ENCODE measurements at places on chromosomes 6 and 20.

DNA sequence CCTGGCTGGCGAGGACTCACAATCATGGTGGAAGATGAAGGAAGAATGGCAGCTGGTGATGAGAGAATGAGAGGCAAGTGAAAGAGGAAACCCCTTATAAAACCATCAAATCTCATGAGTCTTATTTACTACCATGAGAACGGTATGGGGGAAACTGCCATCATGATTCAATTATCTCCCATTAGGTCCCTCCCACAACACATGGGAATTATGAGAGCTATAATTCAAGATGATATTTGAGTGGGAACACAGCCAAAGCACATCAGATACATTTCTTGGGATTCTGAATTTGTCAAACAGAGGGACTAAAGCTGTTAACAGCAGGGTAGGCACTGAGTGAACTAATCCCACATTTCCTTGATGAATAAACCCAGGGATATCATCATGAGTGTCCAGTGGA, 116.2 kb upstream of the PLCB4 start:
- ATAC-seq: no peak

DNA sequence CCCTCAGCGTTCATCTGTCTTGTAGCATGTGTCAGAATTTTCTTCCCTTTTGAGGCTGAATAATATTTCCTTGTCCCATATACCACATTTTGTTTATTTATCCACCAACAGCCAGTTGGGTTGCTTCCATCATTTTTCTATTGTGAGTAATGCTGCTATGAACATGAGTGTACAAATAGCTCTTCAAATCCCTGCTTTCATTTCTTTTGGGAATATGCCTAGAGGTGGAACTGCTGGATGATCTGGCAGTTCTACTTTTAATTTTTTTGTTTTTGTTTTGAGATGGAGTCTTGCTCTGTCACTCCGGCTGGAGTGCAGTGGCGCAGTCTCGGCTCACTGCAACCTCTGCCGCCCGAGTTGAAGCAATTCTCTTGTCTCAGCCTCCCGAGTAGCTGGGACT, 64.7 kb downstream of the SASH1 start:
- ATAC-seq: no peak

DNA sequence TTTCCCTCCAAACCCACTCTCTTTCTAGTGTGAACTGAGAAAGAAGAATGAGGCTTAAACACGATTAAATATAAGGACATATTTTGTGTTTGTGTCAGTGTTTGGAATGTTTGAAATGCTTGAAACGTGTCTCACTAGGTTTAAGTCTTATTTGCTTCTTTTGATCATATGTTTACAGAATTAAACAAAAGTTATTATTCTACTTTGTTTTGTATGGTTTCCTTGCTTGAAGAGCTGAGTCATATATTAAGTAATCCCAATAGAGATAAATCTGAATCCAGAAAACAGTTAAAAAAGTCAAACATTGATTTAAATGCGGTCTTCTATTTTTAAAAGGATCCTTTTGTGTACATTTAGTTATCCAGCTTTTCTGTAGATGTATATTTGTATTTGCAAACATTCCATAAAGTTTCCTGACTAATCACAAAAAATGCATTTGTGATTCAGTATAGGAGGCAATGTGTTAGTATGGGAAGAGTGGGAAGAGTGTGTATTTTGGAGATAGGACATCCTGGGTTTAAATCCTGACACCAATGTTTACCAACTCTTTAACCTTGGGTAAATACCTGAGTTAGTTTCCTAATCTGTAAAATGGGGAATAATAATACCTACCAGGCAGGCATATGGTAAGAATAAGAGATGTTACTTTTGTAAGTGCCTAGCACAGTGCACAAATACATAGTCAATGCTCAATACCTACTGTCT, 72.9 kb downstream of the TSBP1 start:
- no peak for ATAC-seq

GRCh38 chr6:34241351-34242215, 4.9 kb downstream of the HMGA1 start:
- no peak for ATAC-seq

GRCh38 chr20:35286077-35286898, 1.7 kb upstream of the EIF6 start:
- ATAC-seq: no peak

DNA sequence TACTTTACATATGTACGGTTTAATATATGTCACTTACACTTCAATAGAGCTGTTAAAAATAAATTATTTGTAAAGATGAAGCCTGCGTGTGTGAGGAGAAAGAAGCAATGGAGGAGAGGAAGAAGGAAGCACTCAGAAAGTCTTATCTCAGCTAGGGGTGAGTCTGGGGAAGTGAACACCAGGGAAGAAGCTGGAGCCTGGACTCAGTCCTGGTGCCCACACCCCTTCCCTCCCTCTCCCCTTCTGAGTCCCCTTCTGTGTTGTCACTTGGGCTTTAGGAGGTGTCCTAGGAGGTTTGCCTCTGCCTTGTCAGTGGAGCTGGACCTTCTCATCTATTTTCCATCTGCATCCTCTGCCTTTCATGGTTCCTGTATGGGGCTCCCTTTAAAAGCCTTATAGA, 1.9 kb downstream of the SIRPB2 start:
- no peak for ATAC-seq

GRCh38 chr20:62357187-62357667, 9.9 kb downstream of the LAMA5 start:
- no peak for ATAC-seq

- no peak for ATAC-seq
These were observed 24.7 kb downstream of the WDR27 start for GRCh38 chr6:169677096-169677495.

- no peak for ATAC-seq
These were observed 70.0 kb downstream of the PTPN1 start for GRCh38 chr20:50580016-50580747.

DNA sequence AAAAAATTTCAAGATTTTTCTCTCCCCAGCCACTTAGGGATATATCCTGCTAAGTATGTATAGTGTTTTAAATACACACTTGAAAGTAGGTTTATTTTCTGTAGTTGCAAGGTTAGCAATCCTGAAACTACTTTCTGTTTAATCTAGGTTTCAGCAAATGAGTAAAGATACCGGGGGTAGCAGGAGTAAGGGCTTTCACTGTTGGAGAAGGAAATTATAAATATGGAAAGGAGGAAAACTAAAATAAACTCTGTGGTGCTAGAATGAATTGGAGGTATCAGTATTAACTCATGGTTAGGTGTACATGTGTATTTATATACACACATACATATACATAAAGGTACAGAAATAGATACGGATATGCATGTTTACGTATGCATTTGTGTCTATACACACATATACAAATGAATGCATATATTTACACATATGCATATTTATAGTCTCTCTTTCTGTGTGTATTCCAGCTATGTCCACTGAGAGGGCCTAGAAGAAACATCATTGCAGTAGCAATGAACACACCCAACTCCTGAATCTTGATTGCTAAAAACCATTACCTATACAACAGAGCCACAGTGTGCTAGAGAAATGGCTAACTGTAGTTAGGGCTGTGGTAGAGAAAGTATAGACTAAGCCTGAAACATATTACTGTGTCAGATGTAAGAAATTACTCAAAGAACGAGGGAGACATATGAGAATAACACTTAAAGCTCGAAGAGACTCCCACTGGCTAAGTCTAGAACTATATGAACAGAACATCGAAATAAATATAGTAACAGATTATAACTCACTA, 95.9 kb upstream of the EMILIN3 start:
- ATAC-seq: no peak

- no peak for ATAC-seq
These were observed 5.6 kb downstream of the ANKS1A start for GRCh38 chr6:34894693-34895092.

DNA sequence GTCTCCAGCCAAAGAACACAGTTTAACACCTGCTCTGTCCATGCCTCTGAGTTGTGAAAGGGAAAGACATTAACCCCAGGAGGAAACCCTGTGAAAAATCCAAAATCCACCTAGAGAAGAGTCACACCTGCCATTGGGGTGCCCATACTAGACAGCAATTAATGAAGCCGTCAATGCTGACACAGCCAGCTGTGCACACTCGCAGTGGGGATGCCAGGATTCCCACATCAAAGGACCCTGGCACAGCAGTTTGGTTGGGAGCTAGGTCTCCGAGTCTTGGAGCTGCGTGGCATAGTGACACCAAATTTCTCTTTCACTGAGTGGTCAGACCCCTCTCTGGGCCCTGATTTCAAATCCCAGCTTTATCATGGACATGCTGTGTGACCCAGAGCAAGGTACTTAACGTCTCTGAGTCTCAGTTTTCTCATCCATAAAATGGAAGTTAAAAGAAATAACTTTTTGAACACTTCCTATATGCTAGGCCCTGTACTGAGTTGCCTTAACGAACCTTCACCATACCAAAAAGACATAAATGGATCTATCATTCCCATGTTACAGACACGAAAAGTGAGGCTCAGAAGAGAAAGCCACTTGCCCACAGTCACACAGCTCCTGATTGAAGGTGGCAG, 30.8 kb downstream of the BPIFB1 start:
- no peak for ATAC-seq

DNA sequence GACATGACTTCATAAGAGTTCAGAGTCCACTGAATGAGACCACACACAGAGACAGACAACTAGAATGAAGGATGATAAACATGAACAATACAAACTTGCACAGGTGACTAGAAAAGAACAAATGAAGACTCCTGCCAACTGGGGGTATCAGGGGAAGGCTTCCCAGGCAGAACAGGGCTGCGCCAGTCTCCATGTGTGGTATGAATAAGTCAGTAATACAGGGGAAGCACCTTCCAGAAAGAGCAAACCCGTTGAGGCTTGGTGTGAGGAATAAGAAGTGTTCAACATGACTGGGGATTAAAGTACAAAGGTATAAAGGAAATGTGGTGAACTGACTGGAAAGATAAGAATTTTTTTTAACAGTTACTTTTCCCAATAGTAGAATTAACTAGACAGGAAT, 3.7 kb upstream of the SLC17A2 start:
- ATAC-seq: no peak

DNA sequence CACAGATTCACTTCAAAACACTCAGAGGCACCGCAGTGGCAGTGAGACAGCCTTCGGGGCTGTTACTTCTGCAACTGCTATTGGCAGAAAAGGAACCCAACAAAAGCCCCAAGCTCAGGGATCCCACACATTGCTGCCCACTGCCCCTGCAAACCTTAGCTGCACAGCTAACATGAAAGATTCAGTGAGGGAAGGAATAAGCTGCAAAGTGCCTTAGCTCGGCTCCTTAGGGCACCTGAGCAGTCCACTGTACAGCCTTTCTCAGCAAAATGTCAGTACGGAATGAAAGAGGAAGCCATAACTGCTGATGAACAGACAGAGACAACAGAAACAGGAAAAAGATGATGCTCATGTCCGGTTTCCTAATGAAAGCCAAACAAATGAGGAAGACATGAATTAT, 179.7 kb upstream of the SHLD1 start:
- ATAC-seq: no peak

GRCh38 chr6:96007663-96008062, 8.1 kb upstream of the FUT9 start:
- no peak for ATAC-seq

GRCh38 chr20:45593498-45593897, 14.4 kb upstream of the WFDC8 start:
- no peak for ATAC-seq

- ATAC-seq: no peak
These were observed 180.3 kb downstream of the C6orf118 start for GRCh38 chr6:165129086-165129485.

GRCh38 chr6:31888276-31889258, 8.9 kb downstream of the EHMT2 start:
- ATAC-seq: peak; percentile 36

GRCh38 chr20:54132612-54133433, 41.0 kb downstream of the CYP24A1 start:
- ATAC-seq: no peak

- no peak for ATAC-seq
These were observed 23.6 kb downstream of the SLC35D3 start for GRCh38 chr6:136945711-136946121.

- ATAC-seq: no peak
These were observed 279.2 kb upstream of the FERMT1 start for GRCh38 chr20:6401893-6402557.

DNA sequence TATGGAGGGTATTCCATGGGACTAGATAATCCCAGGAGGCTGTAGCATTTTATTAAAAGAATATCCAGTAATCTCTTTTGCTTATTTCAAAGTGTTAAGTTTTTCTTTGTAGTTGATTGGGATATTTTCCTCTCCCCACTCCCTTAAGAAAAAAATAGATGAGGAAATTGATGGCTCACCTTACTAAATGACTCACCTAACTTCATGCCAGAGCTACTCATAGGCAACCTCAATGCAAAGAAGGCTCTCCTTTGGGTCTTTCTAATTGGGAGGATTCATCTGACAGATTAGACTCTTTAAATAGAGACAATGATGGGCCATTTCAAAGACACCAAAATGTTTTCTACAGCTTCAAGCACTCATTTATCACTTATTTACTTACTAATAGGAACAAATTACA, 528.5 kb upstream of the BTBD3 start:
- no peak for ATAC-seq

DNA sequence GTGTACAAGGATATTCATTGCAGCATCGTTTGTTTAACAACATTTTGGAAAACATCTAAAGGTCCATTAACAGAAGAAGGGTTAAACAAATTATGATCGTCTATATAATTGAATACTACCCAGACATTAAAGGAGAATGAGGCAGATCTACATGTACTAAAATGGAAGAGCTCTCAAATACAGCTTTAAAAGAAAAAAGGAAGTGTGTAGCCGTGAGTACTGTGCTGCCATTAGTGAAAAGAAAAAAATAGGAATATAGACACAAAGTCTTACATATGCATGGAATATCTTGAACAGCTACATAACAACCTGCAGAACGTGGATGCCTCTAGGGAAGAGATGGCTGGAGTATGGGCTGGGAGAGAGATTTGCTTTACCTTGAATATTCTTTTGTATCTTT, 37.9 kb downstream of the PRDM1 start:
- ATAC-seq: no peak

- no peak for ATAC-seq
These were observed 15.5 kb upstream of the MYMX start for GRCh38 chr6:44201200-44201599.

- ATAC-seq: no peak
These were observed 521.6 kb downstream of the CD83 start for GRCh38 chr6:14638906-14639761.

All from activated CD4-positive, CD25-positive, alpha-beta regulatory T cell treated with anti-CD3 and anti-CD28 coated beads, Interleukin-2, amount 50 U/mL, for 24 hours (primary cell).